Stimulated activated CD8-positive, alpha-beta memory T cell treated with anti-CD3 and anti-CD28 coated beads, Interleukin-15, amount 100 ng/mL, for 1 hour (primary cell): ENCODE measurements at places on chromosomes 7 and 10.

DNA sequence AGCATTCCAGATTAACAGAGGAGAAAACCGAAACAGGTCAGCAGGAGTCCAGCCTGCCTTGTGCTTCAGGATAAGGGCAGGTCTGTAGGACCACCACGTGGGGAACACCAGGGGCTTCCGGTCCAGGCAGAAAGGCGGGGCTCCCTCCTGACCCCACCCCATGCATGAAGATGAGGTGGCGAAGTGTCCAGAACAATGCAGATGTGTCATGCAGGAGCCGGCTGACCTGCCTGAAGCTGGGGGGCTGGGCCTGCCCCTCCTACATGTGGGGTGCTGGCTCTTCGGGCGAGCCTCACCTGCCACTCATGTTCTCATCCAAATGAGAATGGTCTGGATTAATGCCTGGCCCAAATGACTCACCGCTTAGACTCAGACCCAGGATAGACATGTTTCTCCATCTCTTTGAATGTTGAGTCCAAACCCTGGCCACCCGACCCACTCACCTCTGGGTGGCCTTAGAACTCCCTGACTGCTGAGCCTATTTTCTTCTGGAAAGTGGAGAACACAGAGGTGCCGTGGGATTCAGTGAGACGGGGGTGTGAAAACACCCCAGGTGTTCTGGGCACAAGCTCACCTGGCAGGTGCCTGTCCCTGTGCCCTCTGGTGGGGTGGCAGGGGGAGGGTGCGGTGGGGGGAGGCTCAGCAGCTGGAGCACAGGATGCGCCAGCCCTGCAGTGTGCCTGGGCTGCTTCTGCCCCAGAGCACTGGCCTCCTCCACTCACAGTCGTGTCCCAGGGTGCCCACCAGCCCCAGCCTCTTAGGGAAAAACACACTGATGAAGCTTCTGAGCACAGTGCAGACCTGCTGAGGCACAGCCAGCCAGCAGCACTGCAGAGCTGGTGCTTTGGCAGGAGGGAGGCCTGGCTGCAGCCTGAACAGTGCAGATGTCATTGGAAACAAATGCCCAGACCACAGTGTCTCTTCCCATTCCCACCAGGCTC lies 55.2 kb upstream of the GDF10 start:
- DNase-seq, result no peak

DNA sequence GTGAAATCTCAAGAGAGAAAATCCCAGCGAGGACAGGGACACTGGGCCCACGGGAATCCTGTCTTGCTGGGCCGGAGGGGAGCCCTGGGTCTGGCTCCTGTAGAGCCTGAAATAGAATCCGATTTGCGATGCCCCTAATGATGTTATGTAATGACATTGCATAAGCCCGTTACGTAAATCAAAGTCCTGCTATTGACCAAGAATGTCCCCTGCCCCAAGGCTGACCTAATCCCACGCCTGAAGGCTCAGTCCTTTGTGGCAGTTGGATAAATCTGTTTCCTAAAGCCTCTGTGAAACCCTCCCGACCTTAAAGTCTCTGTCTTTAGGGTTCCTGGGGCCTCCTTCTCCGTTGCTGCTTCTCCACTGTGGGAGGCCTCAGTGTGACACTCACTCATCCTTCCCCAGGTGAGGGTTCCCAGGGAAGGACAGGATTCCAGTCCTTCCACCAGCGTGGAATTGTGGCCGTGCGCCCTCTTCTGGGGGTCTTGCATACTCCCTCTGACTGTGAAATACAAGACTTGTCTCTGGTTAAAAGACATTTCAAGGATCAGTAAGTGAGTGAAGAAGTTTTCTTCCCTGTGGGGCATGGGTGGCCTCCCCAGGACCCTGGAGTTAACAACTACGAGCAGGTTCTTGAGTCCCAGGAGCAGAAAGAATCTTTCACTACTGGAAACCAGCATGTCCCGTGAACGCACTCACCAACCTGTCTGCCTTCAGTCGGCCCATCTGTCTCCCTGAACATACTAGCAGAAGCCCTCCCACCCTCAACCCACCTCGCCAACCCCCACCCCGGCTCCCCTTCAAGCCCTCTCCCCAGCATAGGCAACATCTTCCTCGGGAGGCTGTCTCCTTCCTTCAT lies 19.8 kb downstream of the ZNF467 start:
- no peak for DNase-seq

DNA sequence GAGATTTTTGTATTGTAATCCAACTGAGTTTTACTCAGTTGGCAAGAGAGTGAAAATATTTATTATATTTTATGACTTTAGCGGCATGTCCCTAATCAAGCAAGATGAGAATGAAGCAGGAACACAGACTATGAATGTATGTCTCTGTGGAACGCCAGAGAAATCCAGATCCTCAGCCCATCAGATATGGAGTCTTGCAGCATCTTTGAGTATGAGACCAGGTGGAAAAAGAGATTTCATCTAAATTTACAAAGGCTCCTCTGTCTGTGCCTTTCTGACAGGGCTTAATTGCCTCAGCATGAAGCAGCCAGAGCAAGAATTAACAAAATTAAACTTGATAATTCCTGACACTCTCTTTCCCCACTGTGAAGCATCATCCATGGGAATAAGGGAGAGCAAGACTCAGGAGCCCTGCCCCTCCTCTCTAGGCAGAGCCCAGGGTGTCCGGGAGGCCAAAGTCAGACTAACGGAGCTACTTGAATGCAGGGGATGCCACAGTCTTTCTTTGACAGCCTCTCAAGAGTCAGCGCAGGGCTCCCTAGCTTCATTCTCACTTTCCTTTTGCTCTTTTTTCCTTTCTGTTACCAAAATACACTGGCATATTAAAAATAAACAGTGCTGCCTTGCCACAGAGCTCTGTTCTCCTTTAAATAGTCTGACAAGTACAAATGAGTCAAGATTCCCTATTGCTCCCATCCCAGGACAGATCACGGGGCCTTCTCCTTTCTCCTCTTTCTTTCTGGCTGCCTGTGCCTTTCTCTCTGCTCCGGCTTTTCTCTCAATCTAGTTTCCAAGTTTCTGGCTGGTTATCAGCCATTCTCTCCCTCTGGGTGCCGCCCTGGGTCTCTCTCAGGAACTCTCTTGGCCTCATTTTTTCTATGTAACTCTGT lies 132.2 kb upstream of the INHBA start:
- no peak for DNase-seq

DNA sequence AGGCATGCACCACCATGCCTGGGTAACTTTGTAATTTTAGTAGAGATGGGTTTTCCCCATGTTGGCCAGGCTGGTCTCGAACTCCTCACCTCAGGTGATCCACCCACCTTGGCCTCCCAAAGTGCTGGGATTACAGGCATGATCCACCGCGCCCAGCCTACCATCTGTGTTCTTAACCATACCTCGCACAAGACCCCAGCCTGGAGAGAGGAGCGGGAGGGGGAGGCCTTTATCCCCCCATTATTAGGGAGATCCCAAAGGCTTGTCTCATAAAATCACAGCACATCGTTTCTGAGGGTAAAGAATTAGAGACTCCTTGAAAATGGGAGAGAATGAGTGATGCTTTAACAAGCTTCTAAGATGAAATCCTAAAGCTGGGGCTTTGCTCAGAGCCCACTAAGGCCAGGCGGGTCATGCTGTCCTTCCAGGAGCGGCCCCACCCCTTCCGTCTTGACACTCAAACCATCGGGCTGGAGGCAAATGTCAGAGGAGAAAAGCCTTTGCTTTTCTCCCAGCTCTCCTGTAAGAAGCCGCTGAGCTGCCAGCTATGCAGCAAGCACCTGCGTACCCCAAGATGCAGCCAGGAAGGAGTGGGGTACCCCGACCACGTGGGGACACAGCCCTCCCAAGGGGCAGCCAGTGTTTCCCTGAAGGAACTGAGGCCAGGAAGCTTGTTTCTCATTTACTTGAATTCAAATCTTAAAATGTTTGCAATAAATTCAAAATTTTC lies 339.7 kb downstream of the PTPRN2 start:
- no peak for DNase-seq

- DNase-seq, result peak; percentile 50
These were observed 14.3 kb downstream of the ZC3HAV1 start for GRCh38 chr7:139095194-139095659.

GRCh38 chr10:70272925-70273316 lies 10.9 kb downstream of the NPFFR1 start:
- no peak for DNase-seq

DNA sequence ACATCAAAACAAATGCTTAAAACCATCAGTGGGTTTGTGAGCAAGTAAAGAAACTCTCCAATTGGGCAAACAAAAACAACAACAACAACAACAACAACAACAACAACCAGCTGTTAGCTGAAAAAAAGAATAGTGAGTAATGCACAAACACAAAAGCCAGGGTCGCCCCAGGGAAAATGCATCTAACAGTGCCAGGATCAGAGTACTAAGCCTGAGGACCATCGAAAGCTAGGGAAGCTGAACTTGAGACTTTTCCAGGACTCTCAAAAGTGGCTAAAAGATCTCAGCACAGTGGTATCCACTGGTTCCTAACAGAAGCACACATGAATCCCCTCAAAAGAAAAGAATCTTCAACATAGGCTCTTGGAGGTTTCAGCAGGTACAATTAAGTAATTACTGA lies 83.3 kb downstream of the CPXM2 start:
- no peak for DNase-seq

DNA sequence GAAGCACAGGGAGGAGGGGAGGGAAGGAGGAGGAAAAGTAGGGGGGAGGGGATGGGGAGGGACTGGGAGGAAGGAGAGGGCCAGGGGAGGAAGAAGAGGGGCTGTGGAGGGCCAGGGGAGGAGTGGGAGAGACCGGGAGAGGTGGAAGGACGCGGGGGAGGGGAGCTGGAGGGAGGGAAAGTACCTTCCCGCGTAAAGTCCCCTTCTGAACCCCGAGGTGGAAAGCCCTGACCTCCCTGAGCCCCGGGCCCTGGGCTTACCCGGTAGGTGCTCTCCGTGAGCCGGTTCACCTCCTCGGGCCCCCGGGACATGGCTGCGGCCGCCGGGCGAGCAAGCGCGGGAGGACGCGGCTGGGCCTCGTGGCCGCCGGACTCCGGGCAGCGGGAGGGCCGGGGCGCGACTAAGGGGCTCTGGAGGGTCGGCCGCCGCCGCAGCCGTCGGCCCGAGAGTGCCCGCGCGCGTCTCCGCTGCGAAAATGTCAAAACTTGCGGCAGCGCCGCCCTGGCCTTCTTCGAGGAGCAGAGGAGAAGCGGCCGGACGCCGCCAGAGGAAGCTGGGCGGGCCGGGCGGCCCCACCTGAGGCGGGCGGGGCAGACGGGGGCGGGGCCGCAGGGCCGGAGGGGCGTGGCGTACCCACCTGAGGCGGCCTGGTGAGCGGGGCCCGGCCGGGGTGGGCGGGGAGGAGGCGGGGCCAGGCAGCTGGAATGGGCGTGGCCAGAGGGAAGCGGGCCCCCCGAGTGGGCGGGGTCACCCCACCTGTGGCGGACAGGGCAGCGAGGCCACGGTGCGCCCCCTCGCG lies at the start of gene BAIAP2L1:
TSS of gene BAIAP2L1 (minus strand) at position 549 of the 799 bp plus-strand sequence. CDS start at position 311, 238 bp downstream.
- DNase-seq, result peak; percentile 72

DNA sequence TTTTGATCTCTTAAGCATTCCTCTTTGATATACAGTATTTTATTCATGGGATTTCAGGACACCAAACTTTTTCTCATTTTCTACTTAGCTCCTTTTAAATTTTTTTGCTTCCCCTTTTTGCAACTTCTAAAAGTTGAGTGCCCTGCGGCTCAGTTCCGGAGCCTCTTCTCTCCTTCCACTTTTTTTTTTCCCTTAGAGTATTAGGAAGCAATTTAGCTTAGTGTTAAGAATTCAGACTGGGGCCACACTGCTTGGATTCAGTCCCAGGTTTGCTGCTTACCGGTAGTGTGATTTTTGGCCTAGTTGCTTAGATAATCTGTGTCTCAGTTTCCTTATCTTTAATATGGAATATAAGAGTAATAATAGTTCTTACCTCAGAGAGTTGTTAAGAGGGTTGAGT lies 3.4 kb downstream of the STAM start:
- no peak for DNase-seq

DNA sequence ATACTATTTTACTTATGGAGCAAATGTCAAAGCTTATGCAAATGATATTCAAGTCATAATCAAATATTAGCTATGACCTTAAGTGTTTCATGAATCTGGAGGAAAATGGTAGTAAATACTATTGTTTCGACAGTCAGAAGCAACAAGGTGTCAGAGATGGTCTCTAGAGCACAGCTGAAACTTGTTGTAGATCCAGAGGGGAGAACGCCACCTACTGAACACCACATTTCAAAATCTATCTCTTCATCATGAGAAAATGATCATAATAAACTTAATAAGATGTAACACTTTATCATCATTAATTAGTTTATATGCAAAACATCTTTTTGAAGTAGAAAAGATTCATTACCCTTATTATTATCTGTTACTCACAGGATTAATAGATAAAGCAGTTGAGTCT lies 418.7 kb downstream of the GATA3 start:
- DNase-seq, result no peak

DNA sequence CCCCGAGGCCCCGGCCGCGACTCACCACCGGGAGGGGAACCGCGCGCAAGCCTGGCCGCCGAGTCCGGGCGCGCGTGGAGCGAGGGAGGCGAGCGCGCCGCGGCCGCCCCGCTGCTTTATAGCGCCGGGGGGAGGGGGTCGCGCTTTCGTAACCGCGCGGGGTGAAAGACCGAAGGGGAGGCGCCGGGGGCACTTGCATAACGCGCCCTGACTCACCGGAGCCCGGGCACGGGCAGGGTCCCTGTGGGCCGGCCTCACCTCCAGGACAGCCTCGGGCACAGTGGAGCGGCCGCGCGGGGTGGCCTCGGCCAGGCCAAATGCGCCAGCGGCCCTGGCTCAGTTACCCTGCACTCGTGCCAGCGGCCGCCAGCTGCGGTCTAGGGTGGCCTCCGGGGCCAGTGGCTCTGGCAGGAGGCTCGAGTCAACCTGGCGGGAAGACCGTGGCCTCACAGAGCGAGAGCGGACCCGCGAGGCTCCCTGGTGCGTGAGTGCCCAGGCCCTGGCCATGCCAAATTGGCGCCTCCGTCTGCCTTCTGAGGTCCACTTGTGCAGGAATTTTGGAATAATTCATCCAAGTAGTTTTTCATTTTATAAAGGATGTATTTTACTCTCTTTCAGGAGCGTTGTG lies at the start of gene RBP4:
TSS of gene RBP4 (minus strand) at position 90 of the 628 bp plus-strand sequence. CDS start 207 bp downstream, outside the sequence.
- no peak for DNase-seq

GRCh38 chr7:75066521-75066920 lies 7.1 kb downstream of the RCC1L start:
- no peak for DNase-seq

- DNase-seq, result no peak
These were observed 241.3 kb upstream of the KMT2E start for GRCh38 chr7:104772405-104773345.
